Naive B cell (primary cell): ENCODE measurements at places on chromosomes 16 and 17. TPM values are rescaled to one million over a fixed set of nuclear protein-coding genes. Genes with fewer than 3 reads are reported as not detected.

GRCh38 chr16:78664811-78665772 lies 565.6 kb downstream of the WWOX start:
- H3K36me3 ChIP-seq: no peaks in the 10 kb centered on the region
- H3K4me3 ChIP-seq: no peak overlapping the region
- no peaks in the 10 kb centered on the region for H3K4me1 ChIP-seq
- no peak for DNase-seq

GRCh38 chr17:64534187-64534586 lies 27.4 kb downstream of the CEP95 start:
- no peak overlapping the region for H3K27ac ChIP-seq
- H3K27me3 ChIP-seq: no peaks in the 10 kb centered on the region
- no peak overlapping the region for H3K4me3 ChIP-seq
- no peaks in the 10 kb centered on the region for H3K4me1 ChIP-seq
- DNase-seq: no peak

DNA sequence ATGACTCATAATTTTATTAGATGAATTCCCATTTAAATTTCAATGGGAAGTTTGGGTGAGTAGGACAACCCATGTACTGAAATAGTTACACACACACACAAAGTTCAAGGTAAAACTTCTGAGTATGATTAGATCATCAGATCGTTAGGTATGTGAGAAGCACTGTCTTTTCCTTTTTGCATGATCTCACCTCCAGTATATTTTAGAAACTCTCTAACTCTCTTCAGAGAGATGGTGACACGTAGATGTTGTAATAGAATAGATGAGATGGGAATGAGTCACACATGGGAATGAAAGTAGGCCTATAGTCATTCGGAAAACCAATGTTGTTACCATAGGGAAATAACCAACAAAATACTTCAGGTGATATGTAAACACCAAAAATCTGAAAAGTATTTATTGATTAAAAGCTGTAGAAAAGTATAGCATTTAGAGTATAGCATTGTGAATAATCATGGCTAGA lies 22.2 kb downstream of the KRT23 start:
- H3K4me3 ChIP-seq: no peak overlapping the region
- no peaks in the 10 kb centered on the region for H3K36me3 ChIP-seq
- peaks cover 14% of the 10 kb centered on the region for H3K4me1 ChIP-seq
- DNase-seq: no peak
- H3K27me3 ChIP-seq: peaks cover 11% of the 10 kb centered on the region
- no peak overlapping the region for H3K27ac ChIP-seq

- no peak for DNase-seq
- H3K4me1 ChIP-seq: peaks cover 58% of the 10 kb centered on the region
- H3K36me3 ChIP-seq: peaks cover 5% of the 10 kb centered on the region
- no peaks in the 10 kb centered on the region for H3K27me3 ChIP-seq
Measured at GRCh38 chr16:1651094-1651973, 26.7 kb upstream of the JPT2 start.

DNA sequence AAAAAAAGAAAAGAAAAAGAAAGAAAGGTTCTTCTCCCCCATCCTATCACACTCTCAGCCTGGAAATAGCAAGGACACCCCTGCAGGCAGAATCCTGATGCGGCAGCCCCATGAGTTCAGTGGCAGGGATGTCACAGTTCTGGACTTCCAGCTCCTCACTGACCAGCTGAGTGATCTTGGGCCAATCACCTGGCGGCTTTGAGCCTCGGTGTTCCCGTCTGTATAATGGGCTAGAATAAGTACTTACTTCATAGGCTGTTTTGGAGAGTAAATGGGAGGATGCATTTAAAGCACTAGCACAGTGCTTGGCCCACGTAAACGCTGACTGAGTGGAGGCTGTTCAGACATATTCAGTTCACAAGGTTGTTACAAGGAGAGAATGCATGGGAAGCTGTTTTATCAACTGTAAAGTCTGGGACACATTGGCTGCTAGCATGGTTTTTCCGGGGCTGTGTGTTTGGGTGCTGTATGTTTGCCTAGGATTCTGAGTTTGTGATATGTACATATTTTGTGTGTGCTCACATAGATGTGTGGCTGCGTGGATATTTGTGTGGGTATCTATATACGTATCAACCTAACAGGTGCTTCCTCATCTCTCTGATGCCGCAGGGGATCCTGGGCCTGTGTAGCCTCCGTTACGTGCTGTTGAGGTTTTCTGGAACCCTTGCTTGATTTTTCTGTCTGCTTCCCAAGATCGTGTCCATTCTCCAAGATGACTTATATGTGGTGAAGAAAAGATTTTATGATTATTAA lies 3.4 kb downstream of the BHLHA9 start:
- H3K27me3 ChIP-seq: peaks cover 15% of the 10 kb centered on the region
- no peak overlapping the region for H3K4me3 ChIP-seq
- peaks cover 25% of the 10 kb centered on the region for H3K4me1 ChIP-seq
- H3K36me3 ChIP-seq: no peaks in the 10 kb centered on the region

GRCh38 chr16:78163772-78164670 lies 64.6 kb downstream of the WWOX start:
- H3K27ac ChIP-seq: no peak overlapping the region
- peaks cover 18% of the 10 kb centered on the region for H3K36me3 ChIP-seq
- no peaks in the 10 kb centered on the region for H3K27me3 ChIP-seq
- no peaks in the 10 kb centered on the region for H3K4me1 ChIP-seq
- no peak overlapping the region for H3K4me3 ChIP-seq

DNA sequence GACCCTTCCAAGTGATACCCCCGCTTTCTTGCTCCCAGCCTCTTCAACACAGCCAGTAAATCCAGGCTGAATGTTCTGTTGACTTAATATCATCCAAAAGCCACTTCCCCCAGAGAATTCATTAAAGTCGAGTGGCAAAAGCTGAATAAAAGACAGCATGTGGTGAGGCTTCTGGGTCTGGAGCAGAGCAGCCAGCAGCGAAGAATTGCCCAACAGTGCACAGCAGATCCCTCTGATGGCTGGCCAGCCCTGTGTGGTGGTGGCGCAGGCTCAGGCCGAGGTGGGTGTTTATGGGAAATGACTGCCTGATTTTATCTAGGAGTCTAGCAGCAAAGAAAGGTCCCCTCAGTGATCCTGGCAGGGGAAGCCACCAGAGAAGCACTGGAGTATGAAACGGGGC lies 30.3 kb upstream of the RCVRN start:
- H3K27ac ChIP-seq: no peak overlapping the region
- no peaks in the 10 kb centered on the region for H3K27me3 ChIP-seq
- no peaks in the 10 kb centered on the region for H3K4me1 ChIP-seq

DNA sequence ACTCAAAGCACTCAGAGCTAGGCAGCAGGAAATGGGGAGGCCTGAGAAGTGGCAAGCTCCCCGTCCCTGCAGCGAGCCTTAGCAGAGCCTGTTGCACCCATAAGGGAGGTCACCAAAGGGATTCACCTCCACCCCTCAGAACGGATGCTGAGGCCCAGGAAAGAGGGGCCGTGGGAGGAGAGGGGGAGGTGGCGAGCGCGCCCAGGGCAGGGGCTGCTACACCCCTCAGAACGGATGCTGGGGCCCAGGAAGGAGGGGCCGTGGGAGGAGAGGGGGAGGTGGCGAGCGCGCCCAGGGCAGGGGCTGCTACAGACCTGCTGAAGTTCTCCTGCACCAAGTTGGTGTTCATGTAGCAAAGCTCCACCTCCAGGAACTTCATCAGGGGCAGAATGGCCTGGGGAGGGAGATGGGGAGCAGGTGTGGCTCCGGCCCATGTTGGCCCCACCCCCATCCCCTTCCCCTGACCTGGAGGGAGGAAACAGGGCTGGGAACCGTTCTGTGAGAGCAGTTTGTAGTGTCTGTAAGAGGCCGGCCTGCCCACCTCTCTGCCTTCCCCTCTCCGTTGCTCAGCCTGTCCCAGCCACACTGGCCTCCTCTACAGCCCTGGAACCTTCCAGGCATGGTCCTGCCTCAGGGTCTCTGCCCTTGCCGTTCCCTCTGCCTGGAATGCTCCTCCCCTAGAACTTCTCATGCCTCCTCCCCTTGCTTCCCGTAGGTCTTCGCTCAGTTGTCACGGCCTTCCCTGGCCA lies 11.4 kb downstream of the UNC13D start:
- H3K27ac ChIP-seq: peak overlapping the region; percentile 71
- DNase-seq: no peak
- H3K4me1 ChIP-seq: peaks cover 23% of the 10 kb centered on the region
- no peaks in the 10 kb centered on the region for H3K36me3 ChIP-seq
- no peak overlapping the region for H3K4me3 ChIP-seq

DNA sequence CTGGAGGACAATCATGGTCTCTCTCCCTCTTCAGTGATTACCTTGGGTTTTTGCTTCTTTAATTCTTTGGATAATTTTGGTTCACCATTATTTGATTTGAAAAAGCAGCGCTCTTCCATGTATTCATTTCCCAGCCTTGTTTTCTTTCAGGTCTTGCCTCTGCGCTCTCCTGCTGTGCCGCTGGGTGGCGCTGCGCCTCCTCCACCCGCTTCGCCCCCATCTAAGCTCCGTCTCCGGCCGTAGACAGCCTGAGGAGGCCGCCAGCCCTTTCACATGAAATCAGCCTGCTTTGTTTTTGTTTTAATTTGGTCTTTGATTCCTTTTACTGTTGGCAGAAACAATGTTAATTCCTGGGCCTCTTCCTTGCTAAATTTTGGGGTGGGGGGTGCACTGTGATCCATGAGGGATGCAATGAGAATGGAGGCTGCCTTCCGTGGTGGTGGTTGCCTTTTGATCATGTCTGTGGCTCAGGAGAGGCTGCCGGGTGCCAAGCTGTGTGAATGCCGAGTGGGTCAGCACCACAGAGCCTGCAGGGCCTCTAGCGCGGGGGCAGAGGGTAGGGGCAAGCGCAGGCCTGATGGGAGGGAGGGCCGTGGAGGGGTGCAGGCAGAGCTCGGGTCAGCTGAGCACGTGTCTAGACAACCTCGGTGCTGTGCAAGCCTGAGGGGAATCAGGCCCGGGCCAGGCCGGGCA lies 64.1 kb downstream of the PLD6 start:
- no peak overlapping the region for H3K4me3 ChIP-seq
- no peaks in the 10 kb centered on the region for H3K4me1 ChIP-seq
- DNase-seq: no peak
- H3K27ac ChIP-seq: no peak overlapping the region

GRCh38 chr17:42798011-42798382 lies 507 bp downstream of the COA3 start:
- H3K27ac ChIP-seq: peak overlapping the region; percentile 92
- H3K4me1 ChIP-seq: peaks cover 20% of the 10 kb centered on the region
- no peaks in the 10 kb centered on the region for H3K36me3 ChIP-seq
- DNase-seq: no peak
- H3K4me3 ChIP-seq: peak overlapping the region; percentile 98

DNA sequence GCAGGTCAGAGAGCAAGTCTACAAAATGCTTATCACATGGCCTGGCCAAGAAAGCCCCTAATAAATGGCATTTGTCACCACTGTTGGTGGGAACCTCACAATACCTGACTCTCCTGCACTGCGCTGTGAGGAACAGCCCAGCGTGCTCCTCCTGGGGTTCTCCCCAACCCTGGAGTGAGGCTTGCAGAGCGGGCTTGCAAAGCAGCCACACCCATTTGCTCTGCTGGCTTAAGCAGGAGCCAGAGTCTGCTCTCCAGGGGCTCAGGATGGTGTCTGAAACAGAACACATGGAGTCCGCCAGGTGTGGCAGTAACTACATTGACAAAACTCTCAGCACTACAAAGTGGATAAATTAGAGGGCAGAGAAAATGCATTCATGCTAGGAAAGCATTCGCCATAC lies 331.0 kb upstream of the CCL2 start:
- peaks cover 22% of the 10 kb centered on the region for H3K27me3 ChIP-seq
- H3K4me3 ChIP-seq: no peak overlapping the region
- no peaks in the 10 kb centered on the region for H3K36me3 ChIP-seq
- no peaks in the 10 kb centered on the region for H3K4me1 ChIP-seq
- DNase-seq: no peak
- H3K27ac ChIP-seq: no peak overlapping the region

DNA sequence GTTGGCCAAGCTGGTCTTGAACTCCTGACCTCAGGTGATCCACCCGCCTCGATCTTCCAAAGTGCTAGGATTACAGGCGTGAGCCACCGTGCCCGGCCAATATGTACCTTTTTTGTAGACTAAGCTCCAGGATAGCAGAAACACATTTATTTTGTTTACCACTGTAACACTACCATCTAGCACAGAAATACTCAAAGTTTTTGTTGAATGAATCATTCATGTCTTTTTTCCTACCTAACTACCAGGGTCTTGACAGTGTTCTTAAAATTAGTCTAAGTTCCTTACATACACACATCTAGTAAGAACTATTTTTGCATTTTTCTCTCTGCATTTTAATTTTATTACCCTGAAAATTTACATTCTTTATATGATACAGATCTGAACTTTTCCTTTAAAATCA lies 44.4 kb downstream of the AKAP10 start:
- no peaks in the 10 kb centered on the region for H3K27me3 ChIP-seq
- no peak overlapping the region for H3K4me3 ChIP-seq
- DNase-seq: no peak
- H3K27ac ChIP-seq: peak overlapping the region; percentile 65
- no peaks in the 10 kb centered on the region for H3K4me1 ChIP-seq

GRCh38 chr16:24989494-24989893 lies 25.7 kb downstream of the ARHGAP17 start:
- no peak overlapping the region for H3K4me3 ChIP-seq
- peak overlapping the region; percentile 46 for H3K27ac ChIP-seq
- peaks cover 90% of the 10 kb centered on the region for H3K4me1 ChIP-seq
- DNase-seq: no peak

GRCh38 chr16:55091871-55092230 lies 161.2 kb downstream of the IRX5 start:
- no peak overlapping the region for H3K27ac ChIP-seq
- no peaks in the 10 kb centered on the region for H3K36me3 ChIP-seq
- no peak overlapping the region for H3K4me3 ChIP-seq
- DNase-seq: no peak
- H3K4me1 ChIP-seq: no peaks in the 10 kb centered on the region
- no peaks in the 10 kb centered on the region for H3K27me3 ChIP-seq

- no peaks in the 10 kb centered on the region for H3K4me1 ChIP-seq
- no peaks in the 10 kb centered on the region for H3K36me3 ChIP-seq
- no peak overlapping the region for H3K4me3 ChIP-seq
Measured at GRCh38 chr17:10099051-10099571, 99.3 kb downstream of the GAS7 start.

GRCh38 chr16:53207810-53208752 lies 153.3 kb downstream of the CHD9 start:
- H3K4me1 ChIP-seq: peaks cover 29% of the 10 kb centered on the region
- H3K27me3 ChIP-seq: no peaks in the 10 kb centered on the region
- peak overlapping the region; percentile 98 for H3K27ac ChIP-seq
- peak; percentile 59 for DNase-seq
- H3K4me3 ChIP-seq: peak overlapping the region; percentile 84
- H3K36me3 ChIP-seq: peaks cover 15% of the 10 kb centered on the region

- no peaks in the 10 kb centered on the region for H3K36me3 ChIP-seq
- no peak for DNase-seq
- H3K27ac ChIP-seq: peak overlapping the region; percentile 97
- no peaks in the 10 kb centered on the region for H3K27me3 ChIP-seq
- peaks cover 30% of the 10 kb centered on the region for H3K4me1 ChIP-seq
Measured at GRCh38 chr17:7203391-7203790, 16.2 kb downstream of the DLG4 start.

- no peaks in the 10 kb centered on the region for H3K36me3 ChIP-seq
- DNase-seq: peak; percentile 44
- peaks cover 28% of the 10 kb centered on the region for H3K4me1 ChIP-seq
- H3K4me3 ChIP-seq: no peak overlapping the region
- no peak overlapping the region for H3K27ac ChIP-seq
- H3K27me3 ChIP-seq: peaks cover 47% of the 10 kb centered on the region
Measured at GRCh38 chr16:67428146-67428731, 2.7 kb upstream of the HSD11B2 start.

Gene KRT25
- not detected for polyA plus RNA-seq

Gene EFCAB5
- not detected for polyA plus RNA-seq

Gene KCNH6
- not detected for polyA plus RNA-seq

Gene PLEKHH3
- polyA plus RNA-seq: not detected

Gene ZNF18
- 10.3 TPM for polyA plus RNA-seq

Gene SRL
- polyA plus RNA-seq: not detected

Gene TP53TG3D
- polyA plus RNA-seq: not detected

Gene ASGR1
- polyA plus RNA-seq: 0.19 TPM

Gene BEAN1
- polyA plus RNA-seq: not detected

Gene WNT9B
- polyA plus RNA-seq: not detected

Gene SUPT4H1
- 91.7 TPM for polyA plus RNA-seq
